Bronchial epithelial cell (primary cell): ENCODE measurements at places on chromosomes 5 and 9. TPM values are rescaled to one million over a fixed set of nuclear protein-coding genes. Genes with fewer than 3 reads are reported as not detected.

GRCh38 chr9:122192261-122192875, 32.7 kb downstream of the MORN5 start:
- no peak for DNase-seq

Gene FOXD4
- 0.26 TPM in 2 replicates for total RNA-seq

Gene GHR
- total RNA-seq, result 1.3 and 2.4 TPM in 2 replicates

DNA sequence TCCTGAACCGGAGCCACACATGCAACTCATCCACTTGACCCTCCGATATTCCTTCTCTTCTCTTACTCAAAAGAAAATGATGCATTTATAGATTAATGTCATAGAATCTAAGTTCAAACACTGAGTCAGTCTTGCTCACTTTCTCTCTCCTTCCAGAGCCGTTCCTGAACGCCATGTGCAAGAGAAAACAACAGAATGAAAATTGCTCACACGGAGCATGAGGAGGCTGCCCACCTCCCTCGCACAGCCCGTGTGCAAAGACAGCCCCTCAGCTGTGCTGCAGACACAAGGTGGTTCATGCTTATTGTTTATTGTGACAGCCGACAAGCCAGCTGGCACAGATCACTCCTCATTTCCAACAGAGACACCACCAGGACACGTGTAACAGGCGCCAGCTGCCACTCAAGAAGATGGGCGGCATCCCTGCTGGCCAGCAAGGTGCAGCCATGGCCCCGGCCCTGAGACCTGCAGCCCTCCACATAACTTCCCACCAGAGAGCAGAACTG, 290.8 kb downstream of the GLIS3 start:
- DNase-seq, result no peak

Gene LECT2
- total RNA-seq, result not detected in 2 replicates
